Activated T-helper 1 cell treated with anti-CD3 and anti-CD28 coated beads, Interleukin-2, amount 50 U/mL, for 16 hours (primary cell): ENCODE measurements at places on chromosomes 2 and 18.

DNA sequence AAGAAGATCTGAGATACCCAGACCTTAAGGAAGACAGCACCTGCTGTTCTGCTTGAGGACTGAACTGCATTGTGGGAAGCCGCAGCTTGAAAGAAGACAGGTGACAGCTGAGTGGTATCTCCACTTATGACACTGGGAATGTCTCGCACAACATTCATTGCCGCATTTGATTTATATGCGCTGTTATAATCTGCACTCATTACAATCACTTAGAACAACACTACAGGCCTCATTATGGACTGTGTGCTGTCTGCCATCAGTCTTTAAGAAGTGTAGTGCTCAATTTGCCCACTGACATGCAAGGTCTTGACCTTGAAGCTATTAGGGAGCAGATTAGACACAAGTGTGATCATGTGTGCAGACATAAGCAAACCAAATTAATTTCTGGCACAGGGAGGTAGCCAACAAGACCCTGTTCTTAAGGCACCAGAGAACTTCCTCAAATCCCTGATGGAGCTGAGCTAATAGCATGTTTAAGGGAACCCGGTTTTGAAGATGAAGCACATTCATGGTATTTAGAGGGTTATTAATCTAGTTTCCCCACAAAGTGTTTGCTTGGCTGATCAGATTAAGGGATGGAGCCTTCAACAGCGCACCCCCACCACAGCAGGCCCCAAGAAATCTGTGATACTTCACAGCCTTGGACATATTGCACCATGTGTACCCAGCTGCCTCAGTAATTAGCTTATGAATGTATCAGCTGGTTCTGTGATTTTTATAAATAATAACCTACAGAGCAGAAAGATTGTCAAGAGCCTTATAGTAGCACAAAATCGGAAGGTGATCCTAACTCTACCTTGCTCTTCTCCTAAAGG lies 146.8 kb downstream of the SATB2 start:
- DNase-seq, result no peak

- no peak for DNase-seq
Measured at GRCh38 chr18:46283268-46283667, 179.1 kb downstream of the HAUS1 start.

DNA sequence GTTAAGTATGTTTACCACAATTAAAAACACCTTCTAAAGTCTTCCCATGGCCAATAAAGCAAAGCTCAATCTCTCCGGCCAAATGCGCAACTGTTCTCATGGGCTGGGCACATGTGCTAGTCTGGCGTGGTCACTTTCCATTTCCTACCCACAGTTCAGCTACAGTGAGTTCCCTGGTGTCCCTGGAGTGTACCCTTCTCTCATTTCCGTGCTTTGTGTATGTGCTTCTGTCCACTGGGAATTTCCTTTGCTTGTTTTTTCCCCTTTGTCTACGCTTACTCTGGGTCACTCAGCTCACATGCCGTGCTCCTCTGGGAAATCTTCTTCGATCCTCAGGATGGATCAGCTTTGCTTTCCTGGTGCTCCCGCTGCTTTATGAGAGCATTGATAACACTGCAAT lies 69.6 kb upstream of the GYPC start:
- no peak for DNase-seq

- DNase-seq, result no peak
Measured at GRCh38 chr2:73202156-73203054, at the start of gene NOTO. Gene NOTO, plus strand, starts transcription at chr2:73202574. Its CDS starts 93 bp downstream, at chr2:73202667.

DNA sequence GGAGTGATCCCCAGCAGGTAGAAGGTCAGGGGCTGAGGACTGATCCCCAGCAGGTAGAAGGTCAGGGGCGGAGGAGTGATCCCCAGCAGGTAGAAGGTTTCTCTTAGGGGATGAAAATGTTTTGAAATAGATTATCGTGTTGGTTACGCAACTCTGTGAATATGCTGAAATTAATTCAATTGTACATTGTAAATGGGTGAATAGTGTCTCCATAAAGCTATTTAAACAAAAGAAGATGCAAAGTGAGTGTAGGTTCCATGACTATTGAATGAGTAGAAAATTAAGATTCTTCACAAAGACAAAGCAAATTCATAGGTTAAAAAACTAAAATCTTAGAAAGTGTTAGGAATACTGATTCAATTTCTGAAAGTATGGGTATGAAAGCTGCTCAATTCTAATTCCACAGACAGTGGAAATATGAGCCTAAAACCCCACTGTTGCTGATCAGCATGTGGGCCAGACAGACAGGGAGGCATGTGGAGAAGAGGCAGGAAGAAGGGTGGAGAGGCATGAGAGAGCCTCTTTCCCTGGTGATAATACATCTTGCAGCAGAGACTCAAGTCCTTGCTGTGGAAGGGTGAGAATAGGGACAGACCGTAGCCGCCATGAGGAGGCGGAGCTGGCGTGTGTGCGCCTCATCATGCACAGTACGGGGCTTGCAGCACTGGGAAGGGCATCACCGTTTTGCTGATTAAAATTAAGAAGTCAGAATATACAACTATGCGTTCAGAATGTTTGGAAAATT lies 85.9 kb upstream of the NFATC1 start:
- DNase-seq, result no peak

- no peak for DNase-seq
Measured at GRCh38 chr18:79786304-79786703, 11.4 kb upstream of the KCNG2 start.

- DNase-seq, result no peak
Measured at GRCh38 chr18:2927745-2928144, 80.9 kb downstream of the EMILIN2 start.

DNA sequence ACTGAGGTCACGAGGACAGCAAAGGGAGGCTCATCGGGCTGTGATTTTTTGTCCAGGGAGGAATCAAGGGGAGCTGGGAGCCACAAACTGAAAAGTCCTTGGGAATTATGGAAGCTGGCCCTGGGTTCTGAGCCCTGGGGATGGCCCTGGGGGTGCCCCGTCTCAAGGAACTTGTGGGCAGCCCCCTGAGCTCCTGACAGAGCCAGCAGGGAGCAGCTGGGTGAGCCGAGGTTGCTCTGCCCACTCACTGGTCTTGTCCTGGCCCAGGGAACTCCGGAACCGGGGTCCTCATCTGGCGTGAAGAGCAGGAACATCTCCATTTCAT lies 61.3 kb upstream of the HDAC4 start:
- DNase-seq, result no peak

- no peak for DNase-seq
Measured at GRCh38 chr2:217261452-217261851, 401.6 kb upstream of the TNP1 start.

- no peak for DNase-seq
Measured at GRCh38 chr2:226862623-226863022, 26.8 kb downstream of the RHBDD1 start.

GRCh38 chr2:100752628-100753333 lies 67.2 kb upstream of the NPAS2 start:
- no peak for DNase-seq

DNA sequence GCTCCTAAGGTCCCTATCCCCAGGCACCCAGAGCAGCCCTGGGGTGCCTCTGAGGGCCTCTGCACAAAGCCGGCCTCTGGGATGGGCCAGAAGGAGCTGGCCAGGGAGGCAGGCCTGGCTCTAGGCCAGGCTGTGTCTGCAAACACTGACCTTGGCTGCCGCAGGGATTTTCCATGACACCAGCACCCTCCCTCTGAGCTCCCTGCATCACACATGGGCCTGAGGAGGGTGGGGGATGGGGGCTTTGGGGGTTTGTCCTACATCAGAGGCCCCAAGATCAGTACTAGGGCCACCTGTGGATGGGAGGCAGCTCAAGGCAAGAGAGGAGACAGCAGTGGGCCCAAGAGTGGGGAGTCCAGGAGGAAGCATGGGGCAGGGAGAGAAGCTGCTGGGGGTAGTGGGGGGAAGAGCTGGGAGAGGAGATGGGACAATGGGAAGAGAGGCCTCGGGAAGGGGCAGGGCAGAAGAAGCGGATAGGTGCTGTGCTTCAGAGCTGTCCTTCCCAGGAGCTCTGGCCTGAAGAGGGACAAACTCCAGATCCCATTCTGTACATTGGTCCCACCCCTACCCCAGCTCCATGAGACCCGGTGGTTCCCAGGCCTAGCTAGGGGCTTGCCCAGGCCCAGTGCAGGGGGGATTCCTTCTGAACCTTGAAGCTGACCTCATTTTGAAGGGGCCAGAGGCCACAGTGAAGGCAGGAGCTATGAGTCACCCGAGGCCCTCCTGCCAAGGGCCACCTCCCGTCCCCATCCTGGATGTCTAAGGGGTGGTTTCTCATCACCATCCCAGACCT lies 28.0 kb downstream of the KCNK3 start:
- no peak for DNase-seq

GRCh38 chr2:20015482-20016083 lies 3.1 kb upstream of the MATN3 start:
- no peak for DNase-seq

- DNase-seq, result no peak
Measured at GRCh38 chr2:62920070-62920469, 130.6 kb upstream of the OTX1 start.

GRCh38 chr2:229170916-229171315 lies 100.2 kb downstream of the PID1 start:
- DNase-seq, result no peak

- no peak for DNase-seq
Measured at GRCh38 chr18:59022167-59022945, 117.3 kb upstream of the SEC11C start.

DNA sequence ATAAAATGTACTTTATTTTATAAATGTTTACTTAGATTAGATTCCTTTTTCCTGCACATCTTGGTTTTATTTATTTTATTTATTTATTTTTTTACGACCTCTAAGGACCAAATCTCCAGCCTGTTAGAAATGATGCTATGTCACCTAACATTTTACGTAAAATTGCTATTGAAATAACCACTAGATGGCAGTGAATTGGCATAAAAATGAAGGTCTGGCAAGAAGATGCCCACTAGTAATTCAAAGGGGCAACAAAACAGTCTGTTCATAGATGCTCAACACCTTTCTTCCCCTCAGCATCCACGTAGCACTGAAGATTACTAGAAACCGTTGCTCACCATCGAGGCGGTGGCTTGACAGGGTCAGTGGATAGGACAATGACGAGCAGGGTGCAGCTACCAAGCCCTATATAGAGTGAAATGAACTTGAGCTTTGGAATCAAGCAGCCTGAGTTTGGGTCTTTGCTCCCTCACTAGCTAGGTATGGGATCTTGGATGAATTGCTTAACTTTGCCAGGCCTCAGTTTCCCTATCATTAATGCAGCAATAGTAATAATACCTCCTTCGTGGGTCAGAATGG lies 128.7 kb upstream of the L3MBTL4 start:
- DNase-seq, result no peak

DNA sequence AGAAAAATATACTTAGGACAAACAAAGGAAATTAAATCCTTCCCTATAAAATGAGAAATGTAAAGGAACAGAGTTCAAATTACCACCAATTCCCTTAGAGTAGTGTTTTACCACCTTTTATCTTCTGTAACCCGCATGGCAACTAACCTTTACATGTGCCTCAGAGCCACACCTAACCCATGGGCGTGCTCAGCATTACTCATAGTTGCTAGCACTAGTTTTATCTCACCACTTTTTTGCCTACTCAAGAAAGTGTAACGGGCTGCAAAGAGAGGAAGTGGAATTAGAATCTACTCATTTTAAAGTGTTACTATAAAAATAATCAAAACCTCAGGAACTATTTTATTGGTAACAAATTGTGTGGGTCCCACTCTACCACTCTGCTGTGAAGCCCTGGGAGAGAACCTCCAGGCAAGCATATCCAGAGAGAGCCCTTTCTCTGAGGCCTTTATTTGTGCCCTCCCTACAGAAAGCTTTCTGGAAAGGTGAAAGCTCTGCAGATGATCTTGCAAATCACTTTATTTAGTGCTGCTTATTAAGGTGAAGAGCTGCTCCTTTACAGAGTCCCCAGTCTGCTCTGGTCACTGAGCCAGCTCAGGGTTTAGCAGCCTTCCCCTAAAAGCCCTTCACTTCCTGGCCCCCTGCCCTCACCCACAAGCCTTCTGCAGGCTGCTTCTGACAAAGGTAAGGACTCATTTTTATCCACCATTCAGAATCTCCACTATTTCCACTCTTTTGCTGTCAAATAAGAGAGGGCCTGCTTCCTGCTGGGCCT lies 98.8 kb downstream of the TRABD2A start:
- DNase-seq, result no peak

- no peak for DNase-seq
Measured at GRCh38 chr2:36380624-36381481, 25.3 kb downstream of the CRIM1 start.

DNA sequence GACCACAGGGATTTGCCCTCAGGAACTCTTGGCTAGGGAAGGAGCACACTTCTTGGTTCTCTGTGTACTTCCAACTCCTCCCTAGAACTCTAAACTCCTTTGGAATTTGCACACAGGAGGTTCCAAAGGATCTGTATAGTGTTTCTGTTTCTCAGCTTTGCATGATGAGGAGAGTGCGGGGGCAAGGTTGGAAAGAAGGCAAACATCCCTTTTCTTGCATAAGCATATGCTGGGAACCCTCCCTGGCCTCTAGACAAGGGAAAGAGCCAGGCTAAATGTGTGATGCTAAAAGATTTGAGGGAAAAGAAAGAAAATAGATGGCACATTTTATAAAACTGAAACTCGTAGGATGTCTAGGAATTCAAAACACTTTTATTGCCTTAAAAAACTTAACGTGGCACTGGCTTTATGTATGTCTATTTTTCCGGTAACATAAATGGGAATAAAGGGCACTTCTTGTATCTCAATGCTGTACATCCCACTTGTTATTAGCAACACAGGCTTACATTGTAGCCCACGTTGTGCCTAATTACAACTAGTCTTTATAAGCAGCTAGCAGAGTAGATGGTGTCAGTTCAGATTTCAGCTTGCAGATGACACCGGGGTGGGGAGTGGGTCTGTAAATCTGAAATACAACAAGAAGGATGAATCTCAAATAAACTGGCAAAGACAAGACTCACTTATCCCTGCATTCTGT lies 165.8 kb downstream of the GPD2 start:
- no peak for DNase-seq

DNA sequence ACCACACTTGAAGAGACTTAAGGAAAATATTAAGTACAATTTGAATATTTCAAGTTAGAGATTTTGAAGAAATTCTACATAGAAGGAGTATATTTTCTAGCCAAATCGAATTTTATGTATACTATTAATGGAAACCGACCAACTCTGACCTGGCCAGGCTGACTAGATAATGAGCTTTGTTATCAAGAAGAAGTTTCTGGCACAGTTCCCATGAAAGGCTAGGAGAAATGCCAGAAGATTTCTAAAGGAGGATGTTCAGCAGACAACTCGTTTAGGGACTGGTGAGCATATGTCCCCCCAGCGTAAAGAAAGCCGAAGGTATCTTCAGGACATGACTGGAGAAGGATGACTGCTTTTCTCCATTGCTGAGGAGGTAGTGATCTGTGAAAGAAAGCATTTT lies 127.3 kb downstream of the DIS3L2 start:
- DNase-seq, result no peak

- no peak for DNase-seq
Measured at GRCh38 chr2:479490-480176, 191.7 kb upstream of the ALKAL2 start.

GRCh38 chr2:196809260-196809659 lies at the start of gene C2orf66:
Gene C2orf66, minus strand, starts transcription at chr2:196809355. Its CDS starts 19 bp downstream, at chr2:196809336.
- no peak for DNase-seq
